ENCODE measurements at places on chromosomes 6 and 20.
A peak's percentile ranks its signal among the peaks of the same experiment; 100 is the strongest.

GRCh38 chr6:30394139-30394538 lies 49.2 kb downstream of the RPP21 start:
- no peak for DNase-seq

DNA sequence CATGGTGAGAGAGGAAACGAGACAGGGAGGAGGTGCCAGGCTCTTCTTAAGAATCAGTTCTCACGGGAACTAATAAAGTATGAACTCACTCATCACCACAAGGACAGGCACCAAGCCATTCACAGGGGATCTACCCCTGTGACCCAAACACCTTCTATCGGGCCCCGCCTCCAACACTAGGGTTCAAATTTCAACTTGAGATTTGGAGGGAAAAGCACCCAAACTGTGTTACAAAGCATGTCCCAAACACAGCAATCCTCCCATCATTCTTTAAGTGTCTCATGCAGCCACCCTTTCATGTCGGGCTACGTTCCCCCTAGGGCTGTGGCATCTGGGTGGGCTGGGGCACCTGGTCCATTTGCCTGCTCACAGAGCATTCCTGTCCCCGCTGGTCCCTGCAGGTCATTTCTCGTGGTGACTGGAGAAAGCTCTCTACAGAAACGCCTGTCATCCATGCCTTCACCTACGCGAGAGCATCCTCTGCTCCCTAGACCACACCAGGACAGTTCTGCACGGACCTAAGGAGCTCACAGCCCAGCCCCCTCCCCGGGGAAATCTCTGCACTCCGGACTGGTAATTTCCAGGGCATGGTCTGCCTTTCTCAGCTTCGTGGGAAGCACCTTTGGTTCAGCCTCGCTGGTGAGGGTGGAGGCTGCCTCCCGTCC lies 79.6 kb downstream of the TTLL2 start:
- no peak for DNase-seq

- no peak for DNase-seq
Observed at GRCh38 chr6:39037082-39037508, 11.5 kb upstream of the GLP1R start.

GRCh38 chr6:149503276-149503675 lies 18.5 kb upstream of the ZC3H12D start:
- no peak for DNase-seq

GRCh38 chr20:14817101-14817500 lies 479.7 kb upstream of the FLRT3 start:
- no peak for DNase-seq

DNA sequence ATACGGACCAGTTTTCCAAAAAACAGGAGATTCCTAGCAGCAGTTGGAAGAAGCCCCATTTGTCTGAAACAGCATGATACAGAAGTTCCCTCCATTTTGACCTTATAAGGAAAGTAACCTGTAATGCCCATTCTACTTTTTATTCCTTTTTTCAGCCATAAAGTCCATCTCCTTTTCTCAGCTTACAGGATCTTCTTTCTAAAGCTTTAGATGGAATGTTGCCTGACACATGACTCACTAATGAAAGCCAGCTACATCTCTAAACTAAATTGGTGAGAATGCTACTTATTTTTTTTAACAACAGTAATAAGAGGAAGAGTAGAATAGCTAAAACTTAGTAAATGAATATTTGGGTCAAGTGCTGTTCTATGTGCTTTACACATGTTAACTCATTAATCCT lies 234.1 kb downstream of the CDH26 start:
- DNase-seq = no peak

DNA sequence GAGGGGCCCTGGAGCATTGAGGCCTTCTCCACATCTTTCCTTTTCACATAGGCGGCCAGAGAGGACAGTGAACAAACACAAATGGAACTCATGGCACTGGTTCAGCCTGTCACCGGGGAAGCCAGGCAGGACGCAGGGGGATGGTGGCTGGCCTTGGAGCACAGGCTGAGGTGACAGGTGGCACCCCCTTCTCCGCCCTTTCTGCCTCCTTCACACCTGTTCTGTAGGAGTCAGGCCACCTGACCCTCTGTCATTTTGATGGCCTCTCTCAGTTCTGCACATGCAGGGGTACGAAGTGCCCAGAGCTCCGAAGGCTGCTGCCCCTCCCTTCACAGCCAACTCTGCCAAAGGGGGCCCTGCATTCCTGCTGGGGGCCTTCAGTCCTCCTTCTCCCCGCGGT lies 60.8 kb downstream of the CD40 start:
- peak; percentile 6 for DNase-seq

- no peak for DNase-seq
Observed at GRCh38 chr6:37251211-37251780, 6.3 kb upstream of the TBC1D22B start.

GRCh38 chr6:163019926-163020325 lies 292.2 kb downstream of the PACRG start:
- no peak for DNase-seq

DNA sequence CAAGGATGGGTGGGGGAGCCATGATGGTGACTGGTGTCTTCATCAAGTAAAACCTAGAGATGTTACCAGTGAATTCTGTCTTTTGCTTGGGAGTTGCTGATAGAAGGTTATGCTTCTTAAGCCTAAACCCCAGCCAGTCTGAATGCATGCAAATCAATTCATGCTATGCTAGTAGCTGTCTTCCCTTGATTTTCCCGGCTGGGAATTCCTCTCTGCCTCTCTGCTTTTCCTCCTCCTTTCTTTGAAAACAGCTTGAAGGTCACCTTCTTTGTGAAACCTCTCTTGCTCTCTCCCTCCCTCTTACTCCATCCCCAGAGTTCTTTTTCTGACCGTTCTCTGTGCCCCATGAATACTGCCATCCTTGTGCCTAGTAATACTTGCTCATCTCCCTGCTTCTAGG lies 58.9 kb downstream of the TMEM200A start:
- DNase-seq = no peak

DNA sequence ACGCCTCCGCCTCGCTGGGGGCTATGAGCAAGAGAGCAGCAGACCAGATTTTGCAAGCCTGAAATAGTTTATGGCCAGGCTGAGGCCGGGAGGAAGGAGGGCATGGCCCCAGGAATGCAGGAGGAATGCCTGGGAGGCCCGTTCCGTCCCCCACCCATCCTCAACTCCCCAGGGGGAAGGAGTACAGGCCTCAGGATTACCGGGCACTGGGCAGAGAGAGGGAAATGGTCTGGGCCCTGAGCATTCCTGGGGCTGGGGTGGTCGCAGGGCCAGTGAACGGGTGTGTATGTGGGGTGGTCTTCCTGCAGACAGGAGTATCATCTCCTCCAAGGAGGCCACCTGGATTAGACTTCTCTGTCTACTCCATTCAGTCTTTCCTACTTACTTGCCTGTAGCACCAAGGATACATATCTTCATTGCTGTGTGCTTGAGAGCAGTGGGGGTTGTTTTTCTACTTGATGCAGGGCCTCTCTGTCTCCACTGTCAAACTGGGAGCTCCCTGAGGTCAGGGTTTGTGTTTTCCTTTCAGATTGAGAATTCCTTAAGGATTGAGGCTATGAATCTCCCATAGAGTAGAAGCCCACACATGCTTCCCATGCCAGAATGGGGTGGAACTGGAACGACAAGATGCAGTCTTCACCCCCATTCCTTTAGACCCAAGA lies 81.3 kb downstream of the VEGFA start:
- no peak for DNase-seq

DNA sequence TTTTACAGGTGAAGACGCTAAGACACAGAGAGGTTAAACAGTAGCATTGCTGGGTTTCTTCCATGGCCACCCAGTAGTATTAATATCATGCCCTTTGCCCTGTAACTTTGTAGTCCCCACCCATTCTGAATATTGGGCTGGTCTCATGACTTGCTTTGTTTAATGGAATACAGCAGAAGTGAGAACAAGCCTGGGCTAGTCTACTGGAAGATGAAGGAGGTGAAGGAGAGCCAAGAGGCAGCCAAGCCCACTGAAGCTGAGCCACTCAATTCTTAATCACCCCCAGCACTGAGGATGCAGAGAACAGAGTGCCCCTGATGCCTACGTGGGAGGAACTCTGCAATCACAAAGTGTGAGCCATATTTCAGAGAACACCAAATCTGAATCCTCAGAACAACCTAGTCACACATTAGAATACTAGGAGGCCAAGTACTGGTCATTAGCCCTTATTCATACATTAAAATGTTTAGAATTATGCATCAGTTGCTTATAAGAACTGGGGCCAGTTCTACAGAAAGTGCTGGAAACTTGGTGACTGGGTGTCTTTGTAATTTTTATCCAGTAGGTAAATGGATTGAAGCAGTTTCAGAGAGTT lies 270.1 kb upstream of the PRND start:
- peak; percentile 1 for DNase-seq

GRCh38 chr6:33431880-33432541 lies 12.1 kb downstream of the SYNGAP1 start:
- DNase-seq = no peak

GRCh38 chr6:42390228-42390934 lies 61.3 kb downstream of the TRERF1 start:
- no peak for DNase-seq

DNA sequence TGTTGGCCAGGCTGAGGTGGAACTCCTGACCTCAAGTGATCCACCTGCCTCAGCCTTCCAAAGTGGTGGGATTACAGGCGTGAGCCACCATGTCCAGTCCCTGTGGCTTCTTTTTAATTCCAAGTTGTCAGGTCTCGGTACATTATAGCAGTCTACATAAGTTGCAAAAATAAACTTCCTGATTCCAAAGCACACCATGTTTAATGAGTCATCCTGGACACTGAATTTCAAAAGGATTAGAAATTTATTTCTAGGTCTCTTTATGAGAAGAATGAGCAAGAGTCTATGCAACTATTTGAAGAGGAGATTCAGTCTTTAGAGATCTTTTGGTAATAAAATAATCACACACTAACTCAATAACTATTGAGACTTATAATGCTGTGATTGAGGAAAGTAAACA lies 63.9 kb upstream of the MCHR2 start:
- DNase-seq = no peak

- peak; percentile 82 for DNase-seq
Observed at GRCh38 chr6:35415065-35415891, 36.9 kb upstream of the FANCE start.

DNA sequence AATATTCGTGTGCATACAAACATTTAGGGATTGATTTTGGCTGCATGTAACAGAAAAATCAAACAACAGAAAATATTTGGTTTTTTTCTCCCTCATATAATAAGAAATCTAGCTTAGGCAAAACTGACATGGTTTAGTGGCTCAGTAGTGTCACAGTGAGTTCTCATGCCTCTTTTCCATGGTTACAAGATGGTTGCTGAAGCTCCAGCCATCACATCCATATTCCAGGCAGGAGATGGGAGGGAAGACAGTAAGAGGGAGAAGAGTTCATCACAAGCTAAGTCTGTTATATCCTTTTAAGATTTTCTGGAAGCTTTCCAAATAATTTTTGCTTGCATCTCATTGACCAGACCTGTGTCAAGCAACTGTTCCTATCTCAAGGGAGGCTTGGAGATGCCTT lies 267.2 kb upstream of the RNF24 start:
- no peak for DNase-seq

DNA sequence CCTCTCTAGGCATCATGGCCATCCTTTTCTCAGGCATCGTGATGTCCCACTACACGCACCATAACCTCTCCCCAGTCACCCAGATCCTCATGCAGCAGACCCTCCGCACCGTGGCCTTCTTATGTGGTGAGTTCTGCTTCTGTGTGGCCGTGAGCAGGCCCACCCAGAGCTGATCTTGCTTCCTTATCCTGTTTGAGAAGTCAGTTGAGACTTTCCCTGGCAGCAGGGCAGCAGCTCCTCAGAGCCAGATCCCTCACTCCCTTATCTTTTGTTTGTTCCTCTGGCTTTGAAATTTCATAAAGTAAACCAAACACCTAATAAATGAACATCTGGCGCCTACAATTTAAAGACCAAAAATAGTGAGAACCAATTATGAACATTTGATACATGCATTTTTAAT lies 40.6 kb downstream of the SPATA2 start:
- no peak for DNase-seq

- no peak for DNase-seq
Observed at GRCh38 chr20:19937651-19938420, 79.3 kb upstream of the NAA20 start.

DNA sequence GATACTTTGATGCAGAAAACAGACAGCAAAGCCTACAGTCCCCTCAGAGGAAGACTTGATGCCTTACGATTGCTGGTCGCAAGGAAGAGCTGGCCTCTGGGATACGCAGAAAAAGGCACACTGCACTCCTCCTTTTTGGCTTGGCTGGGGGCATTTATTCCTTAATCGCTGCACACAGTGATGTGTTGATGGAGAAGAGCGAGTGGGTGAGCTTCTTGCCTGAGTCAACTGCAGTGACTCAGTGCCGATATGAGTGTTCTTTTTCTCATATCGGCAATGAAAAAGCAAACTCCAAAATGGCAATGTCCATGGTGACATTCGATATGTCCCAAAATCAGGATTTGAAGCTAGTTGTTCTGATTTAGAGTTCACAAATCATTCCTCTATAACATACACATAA lies 794.8 kb downstream of the HACE1 start:
- DNase-seq = no peak

DNA sequence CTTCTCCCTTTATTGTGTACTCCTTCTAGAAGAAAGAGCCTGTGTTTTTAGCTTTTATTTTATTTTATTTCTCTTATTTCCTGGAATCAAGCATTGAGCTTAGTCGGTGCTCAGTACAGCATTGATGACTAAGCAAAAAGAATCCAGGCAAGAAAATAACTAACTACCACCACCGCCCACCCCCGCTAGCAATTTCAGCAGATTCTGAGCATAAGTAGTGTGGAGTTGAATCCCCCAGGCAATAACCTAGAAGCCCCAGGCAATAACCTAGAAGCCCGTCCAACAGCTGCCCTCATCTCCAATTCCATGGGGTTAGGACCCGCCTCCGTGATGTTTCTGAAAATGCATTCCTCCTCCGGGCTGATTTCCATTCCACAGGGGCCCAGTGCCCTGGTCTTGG lies 258.0 kb upstream of the TAB2 start:
- no peak for DNase-seq

GRCh38 chr20:24649787-24650490 lies 180.5 kb downstream of the SYNDIG1 start:
- no peak for DNase-seq

DNA sequence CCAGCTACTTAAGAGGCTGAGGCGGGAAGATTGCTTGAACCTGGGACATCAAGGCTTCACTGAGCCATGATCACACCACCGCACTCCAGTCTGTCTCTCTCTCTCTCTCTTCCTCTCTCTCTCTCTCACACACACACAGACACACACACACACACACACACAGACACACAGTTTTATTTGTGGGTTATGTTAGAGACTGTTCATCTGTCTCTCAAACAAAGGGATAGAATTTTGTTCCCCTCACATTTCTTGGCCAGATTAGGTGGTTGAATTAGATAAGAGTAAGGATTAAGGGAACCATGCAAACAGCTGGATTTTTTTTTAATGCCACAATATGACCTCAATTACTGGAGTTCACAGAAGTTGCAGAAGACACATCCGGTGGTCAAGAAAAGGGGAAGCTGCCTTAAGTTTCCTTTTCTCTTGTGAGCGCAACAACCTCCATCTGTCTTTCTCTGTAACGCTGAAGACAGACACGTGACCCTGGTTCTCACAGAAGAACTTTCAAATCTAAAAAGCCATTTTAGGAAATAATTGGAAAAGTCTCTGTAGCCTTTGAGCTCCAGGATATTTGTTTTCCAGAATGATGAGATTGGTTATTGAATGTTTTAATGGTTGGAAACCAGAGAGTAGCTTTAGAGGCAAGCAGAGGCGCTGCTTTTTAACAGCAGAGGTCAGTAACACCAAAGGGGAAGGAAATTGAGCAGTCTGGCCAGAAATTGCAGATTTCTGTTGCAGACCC lies 32.9 kb upstream of the LGSN start:
- DNase-seq = no peak

GRCh38 chr20:54510541-54511129 lies 35.2 kb downstream of the DOK5 start:
- no peak for DNase-seq
